ENCODE measurements at places on chromosomes 5 and 9. TPM values are rescaled to one million over a fixed set of nuclear protein-coding genes. Genes with fewer than 3 reads are reported as not detected.

RCL1 gene
- 13.5 TPM for polyA plus RNA-seq

TNC gene
- 43.4 TPM for polyA plus RNA-seq

CER1 gene
- polyA plus RNA-seq = 0.46 TPM

AHRR gene
- 5.0 TPM for polyA plus RNA-seq

IL9 gene
- polyA plus RNA-seq = not detected

IFNK gene
- not detected for polyA plus RNA-seq

PAXX gene
- polyA plus RNA-seq = 22.8 TPM

DAP gene
- polyA plus RNA-seq = 47.3 TPM
